ENCODE measurements at places on chromosomes 11 and 22.

GRCh38 chr22:17087498-17088131 lies 2.8 kb downstream of the IL17RA start:
- no peak for DNase-seq

DNA sequence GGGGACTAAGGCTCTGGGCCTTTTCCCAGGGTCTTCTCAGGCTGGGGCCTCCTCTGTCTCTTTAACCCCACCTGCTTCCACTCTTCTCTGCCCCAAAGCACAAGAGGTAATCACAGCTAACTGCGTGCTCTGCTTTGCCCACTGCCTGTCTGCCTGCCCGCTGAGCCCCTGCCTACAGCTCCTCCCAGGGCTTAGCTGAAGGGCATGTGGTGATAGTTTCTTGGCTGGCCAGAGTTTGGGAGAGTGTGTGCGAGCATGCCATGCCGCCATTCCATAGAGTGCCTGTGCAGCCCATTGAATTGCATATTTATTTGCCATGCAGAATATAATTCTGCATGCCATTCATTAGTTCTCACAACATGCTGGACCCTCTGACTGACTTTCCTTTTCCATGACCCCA lies 32.5 kb downstream of the PHLDB1 start:
- DNase-seq = no peak

GRCh38 chr11:48001438-48002021 lies 21.2 kb downstream of the PTPRJ start:
- DNase-seq = no peak

GRCh38 chr11:16505481-16505880 lies 149.1 kb upstream of the SOX6 start:
- DNase-seq = no peak

- DNase-seq = no peak
These were observed 35.1 kb downstream of the RPL3 start for GRCh38 chr22:39284142-39284980.

DNA sequence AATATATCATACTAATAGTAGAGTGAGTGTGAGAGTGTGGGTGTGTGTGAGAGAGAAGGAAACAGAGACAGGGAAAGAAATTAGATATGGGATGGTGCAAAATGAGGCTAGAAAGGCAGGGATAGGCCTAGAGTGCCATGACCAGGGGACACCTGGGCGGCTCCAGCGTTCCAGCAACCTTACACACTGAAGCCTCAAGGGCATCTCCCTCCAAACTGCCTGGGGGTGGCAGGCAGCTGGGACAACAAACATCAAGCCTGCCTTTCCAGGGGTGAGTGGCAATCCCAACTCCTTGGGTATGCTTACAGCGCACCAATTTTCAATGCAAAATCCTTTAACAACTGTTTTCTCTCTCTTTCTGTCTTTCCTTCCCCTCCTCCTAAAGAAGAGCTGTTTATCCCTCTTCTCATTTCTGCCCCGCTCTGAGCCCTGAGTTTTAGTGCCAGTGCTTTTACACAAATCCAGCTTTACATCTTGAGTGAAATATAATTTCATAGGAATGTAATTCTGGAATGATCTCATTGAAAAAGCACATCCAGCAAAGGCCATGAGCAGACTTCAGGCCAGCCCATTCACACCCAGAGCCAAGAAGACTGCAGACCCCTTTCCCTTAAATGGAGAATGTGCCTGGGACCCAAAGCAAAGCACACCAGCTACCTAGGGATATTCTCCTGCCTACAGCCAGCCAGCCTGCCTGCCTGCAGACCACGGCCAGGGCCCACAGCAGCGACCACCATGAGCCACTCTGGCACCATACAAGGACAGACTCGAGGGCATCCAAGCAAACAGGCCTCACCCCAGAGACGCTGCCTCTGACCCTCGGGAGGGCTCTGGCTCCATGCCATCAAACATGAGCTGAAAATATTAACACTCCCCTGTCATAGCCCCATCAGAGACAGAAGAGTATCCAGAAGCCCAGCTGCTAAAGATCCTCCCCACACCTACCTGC lies 90.3 kb downstream of the RPL27A start:
- no peak for DNase-seq

DNA sequence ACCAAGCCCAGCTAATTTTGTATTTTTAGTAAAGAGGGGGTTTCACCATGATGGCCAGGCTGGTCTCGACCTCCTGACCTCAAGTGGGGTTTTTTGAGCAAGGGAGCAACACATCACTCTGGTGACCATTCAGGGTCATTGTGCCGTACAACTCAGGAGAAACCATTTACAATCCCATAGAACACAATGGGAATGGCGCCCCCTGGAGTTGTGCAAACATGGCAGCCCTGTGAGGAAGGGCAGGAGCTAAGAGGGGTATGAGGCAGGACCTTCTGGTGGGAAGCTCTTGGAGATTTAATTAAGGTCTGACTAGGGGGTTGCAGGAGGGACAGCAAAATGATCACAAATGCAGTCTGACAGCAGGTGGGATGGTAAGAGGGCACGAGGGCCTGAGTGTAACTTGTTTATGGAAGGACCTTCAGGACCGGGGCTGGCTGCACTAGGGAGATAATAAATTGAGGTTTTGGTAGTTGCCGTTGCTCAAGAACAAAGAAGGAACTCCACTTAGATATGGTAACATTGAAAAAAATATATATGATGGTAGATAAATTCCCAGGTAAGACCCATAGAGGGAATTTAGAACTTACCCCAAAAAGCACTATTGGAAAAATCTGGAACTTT lies 9.1 kb upstream of the CSF2RB start:
- DNase-seq = no peak

DNA sequence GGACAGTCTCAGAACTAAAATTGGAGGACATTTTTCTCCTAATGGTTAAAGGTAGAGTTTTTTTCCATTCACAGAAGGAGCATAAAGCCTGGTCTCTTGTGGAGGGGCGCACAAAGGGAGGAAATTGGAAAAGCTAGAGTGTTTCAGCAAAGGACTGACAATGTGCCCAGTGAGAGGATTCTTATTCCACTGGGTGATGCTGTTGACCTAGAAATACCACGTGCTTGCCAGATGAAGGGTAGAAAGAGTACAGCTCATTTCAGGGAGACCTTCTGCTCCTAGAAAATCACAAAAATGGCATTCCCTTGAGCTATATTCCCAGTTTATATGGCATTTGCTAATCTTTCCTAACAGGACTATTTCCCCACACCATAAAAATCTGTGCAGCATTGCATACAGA lies 21.1 kb downstream of the MS4A6E start:
- DNase-seq = no peak

GRCh38 chr11:124841840-124842239 lies 23.4 kb upstream of the ROBO3 start:
- DNase-seq = no peak

GRCh38 chr22:17772958-17773605 lies 1.2 kb downstream of the BID start:
- no peak for DNase-seq

- no peak for DNase-seq
These were observed 125.6 kb downstream of the APIP start for GRCh38 chr11:34790620-34791019.

DNA sequence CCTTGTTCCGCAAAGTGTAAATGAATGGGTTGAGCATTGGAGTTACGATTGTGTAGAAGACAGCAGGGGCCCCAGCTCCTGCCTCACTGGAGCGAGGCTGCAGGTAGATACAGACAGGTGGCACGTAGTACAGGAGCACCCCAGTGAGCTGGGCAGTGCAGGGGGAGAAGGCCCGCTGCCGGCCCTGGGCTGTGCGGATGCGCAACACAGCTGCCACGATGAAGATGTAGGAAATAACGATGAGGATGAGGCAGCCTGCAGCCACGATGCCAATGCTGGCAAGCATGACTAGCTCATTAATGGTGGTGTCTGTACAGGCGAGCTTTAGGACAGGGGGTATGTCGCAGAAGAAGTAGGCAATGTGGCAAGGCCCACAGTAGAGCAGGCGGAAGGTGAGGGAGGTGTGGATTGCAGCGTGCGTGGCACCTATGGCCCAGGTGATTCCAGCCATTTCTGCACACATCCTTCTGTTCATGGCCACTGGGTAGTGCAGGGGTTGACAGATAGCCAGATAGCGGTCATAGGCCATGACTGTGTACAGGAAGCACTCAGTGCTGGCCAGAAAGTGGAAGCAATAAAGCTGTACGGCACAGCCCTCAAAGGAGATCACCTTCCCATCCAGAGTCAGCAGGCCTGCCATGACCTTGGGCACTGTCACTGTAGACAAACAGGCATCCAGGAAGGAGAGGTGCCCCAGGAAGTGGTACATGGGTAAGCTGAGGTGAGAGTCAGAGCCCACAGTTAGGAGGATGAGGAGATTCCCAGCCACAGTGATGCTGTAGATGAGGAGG lies 616 bp downstream of the OR10S1 start:
- DNase-seq = no peak

DNA sequence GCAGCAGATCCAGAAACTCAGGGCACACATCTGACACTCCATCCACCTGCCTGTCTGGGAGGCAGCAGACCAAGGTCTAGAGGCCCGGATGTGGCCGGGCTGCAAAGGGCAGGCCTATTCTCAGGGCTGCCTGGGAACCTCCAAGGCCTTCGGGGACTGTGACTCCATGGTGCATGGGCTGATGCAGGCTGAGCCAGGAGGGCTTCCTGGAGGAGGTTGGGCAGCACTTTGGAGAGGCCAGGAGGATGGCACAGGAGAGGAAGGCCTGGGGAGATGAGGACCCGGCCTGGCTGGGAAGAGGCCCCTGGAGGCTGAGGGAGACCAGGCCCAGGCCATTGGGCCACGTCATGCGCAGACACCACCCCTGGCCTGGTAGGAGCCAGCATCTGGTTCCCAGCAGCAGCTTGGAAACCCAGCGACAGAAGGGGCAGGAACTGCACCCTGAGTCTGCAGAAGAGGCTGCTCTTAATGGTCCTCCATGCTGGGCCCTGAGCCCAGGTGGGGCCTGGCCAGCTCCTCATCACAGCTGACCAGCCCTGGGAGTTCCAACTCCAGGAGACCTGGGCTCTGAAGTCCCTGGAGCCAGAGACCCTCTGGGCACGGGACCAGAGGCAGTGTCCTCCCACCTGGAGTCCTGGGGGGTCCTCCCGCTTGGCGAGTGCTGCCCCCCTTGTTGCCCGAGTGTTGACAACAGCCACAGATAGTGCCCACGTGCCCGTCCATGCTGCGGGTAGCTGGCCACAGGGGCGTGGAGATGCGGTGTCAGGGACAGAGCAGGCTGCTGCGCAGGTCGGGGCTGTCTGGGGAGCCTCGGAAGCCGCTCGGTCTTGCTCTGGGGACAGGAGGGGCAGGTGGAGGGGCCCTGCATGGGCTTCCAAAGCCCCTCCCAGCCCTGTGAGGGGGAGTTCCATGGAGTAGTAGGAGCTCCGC lies 5.5 kb downstream of the PHLDA2 start:
- DNase-seq = no peak

- DNase-seq = no peak
These were observed 4.2 kb upstream of the TFIP11 start for GRCh38 chr22:26516503-26516902.

GRCh38 chr11:64974124-64974523 lies 2.2 kb upstream of the MAJIN start:
- no peak for DNase-seq

- no peak for DNase-seq
These were observed 15.7 kb downstream of the PPARA start for GRCh38 chr22:46165977-46166376.

GRCh38 chr11:58495906-58496305 lies 12.0 kb downstream of the OR5B21 start:
- DNase-seq = no peak

- DNase-seq = no peak
These were observed 46.9 kb downstream of the CELSR1 start for GRCh38 chr22:46490538-46490937.

DNA sequence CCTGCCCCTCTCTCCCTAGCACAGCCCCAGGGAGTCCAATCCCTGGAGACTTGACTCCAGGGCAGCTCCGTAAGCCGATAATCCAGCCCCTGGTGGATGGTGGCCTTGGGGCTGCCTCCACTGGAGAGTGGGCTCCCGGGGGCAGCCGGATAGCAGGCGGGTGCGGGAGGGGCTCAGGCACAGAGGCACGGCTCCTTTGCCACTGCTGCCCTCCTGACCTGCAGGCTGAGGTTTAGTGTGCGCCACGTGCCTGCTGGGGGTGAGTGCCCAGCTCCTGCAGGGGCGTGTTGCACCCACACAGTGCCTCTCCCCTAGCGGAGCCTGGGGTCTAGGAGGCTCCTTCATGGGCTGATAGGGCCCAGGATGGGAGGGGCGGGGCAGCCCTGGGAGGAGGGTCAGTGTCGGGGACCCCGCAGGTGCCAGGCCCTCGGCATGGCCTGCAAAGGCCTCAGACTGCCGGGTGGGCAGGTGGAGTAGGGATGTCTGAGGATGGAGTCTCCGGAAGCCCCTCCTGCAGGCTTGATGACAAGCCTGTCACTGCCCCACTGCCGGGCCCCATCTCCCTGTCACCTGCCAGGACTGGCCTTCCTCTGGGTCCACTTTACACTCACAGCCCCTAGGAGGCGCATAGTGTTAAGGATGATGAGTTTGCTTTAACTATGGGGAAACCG lies 5.6 kb downstream of the DUSP8 start:
- DNase-seq = no peak

Measured in nucleus accumbens (tissue), 56 donors.